ENCODE measurements at places on chromosomes 6 and 20.

GRCh38 chr6:28982476-28983266 lies 22.4 kb downstream of the ZNF311 start:
- peak; percentile 74 for DNase-seq

- peak; percentile 53 for DNase-seq
Measured at GRCh38 chr6:120378582-120379220, 955.6 kb downstream of the TBC1D32 start.

DNA sequence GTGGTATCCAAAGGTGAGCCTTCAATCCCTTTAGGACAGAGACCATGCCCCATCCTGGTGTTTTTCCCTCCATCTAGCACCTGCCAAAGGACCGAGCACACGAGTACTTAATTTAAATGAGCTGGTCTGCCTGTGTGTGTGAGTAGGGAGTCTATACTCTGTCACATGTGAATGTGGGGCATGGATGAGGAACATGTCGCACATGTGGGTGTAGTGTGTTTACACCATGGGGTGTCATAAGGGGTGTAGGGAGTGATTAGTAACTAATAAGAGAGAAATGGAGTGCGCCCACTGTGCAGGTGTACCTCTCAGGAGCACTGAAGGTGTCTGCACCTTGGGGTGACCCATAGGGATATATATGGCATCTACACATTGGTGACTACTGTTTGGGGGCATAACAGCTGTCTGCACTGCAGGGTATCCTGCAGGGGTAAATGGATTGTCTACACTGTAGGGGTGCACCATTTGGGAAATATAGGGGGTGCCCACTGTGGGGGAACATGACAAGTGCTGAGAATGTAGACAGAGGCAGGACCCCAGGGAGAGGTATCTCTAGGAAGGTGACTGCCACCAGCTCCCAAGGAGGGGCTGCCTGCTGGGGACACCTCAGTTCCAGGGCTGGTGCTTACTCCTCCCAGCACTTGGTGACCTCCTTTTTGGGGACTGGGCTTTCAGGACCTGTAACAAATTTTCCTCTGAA lies 53.5 kb downstream of the EBF4 start:
- DNase-seq, result no peak

DNA sequence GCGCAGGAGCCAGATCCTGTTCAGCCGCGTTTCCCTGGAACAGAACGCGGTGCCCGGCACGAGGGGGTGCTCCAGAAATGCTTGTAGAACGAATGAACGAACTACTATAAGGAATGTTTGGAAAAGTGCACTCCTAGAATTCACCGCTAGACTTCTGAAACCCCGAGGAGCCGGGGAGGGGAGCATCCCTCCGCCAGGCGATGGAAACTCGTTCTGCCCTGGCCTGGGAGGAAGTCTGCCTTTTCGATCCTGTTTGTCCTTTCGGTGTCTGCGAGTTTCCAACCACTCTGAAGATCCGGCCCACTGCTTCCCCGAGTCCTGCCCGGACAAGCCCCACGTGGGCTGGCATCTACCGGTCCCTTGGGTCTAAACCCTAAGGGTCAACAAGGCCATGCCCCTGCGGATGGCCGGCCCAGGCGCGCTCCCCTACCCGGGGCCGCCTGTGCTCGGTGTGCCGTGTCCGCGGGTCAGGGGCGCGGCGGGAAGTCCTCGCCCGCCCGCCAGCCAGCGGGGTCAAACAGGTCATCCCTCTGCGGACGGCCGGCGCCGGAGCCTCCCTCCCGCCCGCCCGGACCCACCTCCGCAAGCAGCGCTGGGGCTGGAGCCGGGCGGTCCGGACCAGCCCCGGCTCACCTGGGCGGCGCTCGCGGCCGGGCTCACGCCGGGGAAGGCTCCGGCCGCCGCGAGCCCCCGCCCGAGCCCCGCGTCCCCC lies 526 bp downstream of the SULF2 start:
- DNase-seq, result peak; percentile 55

DNA sequence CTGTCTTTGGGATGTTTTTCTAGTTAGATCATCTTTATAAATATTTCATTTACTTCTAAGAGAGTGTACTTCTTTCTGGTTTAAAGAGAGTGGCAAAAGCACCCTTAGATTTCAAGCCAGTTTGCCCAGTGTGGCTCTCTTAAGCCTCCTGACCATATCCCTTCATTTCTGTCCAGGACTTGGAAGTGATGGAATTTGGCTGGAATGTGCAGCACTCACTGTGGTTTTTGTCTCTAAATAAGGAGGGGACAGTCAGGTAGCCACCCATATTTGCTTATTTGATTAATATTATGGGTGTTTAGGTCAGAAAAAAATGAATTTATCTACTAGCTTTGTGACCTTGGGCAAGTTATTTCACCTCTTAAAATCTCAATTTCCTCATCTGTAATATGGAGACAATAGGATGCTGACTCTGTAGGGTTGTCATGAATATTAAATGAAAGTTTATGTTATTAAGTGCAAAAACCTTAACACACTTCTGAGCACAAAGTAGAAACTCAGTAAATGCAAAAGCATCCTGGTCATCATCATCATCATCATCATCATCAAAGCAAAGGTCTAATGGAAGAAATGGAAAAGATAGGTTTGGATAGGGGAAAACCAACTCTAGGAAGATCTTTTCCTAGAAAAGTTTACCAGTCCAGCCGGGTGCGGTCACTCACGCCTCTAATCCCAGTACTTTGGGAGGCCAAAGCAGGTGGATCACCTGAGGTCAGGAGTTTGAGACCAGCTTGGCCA lies 3.1 kb downstream of the CRYBG1 start:
- DNase-seq, result peak; percentile 13

DNA sequence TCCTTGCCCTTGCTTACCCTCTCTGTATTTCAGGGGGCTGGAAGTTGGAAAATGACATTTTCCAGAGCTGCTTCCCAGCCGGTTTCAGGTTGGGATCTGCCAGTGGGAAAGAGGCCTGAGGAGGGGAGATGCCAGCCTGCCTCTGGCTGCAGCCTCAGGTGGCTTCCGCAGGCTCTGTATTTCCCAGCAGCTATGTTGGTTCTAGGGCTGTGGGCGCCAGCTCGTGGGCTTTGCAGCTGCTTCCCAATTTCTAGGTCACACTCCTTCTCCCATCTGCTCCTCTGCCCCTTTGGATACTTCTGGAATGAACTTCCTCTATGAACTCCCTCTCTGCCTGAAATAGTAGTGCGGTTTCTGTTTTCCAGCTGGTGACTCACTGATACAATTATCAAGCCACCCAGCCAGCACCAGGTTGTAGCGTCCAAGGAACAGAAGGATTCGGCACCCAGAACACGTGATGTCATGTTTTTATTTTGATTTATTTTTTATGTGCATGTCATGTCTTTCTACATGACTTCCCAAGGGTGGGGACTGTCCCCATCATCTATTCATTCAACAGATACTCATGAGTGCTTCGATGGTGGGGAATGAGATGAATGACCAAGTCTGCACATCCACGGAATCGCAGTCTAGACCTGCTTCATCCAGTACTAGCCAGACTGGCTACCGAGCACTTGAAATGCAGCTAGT lies 38.0 kb downstream of the TGM2 start:
- peak; percentile 76 for DNase-seq
